ENCODE measurements at places on chromosomes 7 and 10.

- no peak for DNase-seq
Observed at GRCh38 chr10:122232769-122233168, 38.3 kb upstream of the BTBD16 start.

DNA sequence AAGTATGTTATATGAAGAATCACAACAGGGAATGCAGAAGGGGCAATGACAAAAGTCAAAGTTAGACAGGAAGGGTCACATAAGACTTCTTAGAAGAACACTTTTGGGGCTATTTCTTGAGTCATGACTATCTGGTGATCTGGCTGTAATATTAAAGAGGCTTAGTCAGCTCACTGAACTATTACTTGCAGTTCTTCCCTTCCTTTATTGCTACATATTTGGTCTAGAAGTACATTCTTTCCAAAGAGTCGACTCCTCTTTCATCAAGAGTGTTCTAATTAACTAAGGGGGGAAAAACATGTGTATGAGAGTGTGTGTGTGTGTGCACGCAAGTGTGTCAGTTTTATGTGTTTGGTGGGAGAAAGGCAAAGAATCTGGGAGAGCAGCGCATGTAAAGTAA, 247.3 kb upstream of the LRRTM3 start:
- peak; percentile 24 for DNase-seq

DNA sequence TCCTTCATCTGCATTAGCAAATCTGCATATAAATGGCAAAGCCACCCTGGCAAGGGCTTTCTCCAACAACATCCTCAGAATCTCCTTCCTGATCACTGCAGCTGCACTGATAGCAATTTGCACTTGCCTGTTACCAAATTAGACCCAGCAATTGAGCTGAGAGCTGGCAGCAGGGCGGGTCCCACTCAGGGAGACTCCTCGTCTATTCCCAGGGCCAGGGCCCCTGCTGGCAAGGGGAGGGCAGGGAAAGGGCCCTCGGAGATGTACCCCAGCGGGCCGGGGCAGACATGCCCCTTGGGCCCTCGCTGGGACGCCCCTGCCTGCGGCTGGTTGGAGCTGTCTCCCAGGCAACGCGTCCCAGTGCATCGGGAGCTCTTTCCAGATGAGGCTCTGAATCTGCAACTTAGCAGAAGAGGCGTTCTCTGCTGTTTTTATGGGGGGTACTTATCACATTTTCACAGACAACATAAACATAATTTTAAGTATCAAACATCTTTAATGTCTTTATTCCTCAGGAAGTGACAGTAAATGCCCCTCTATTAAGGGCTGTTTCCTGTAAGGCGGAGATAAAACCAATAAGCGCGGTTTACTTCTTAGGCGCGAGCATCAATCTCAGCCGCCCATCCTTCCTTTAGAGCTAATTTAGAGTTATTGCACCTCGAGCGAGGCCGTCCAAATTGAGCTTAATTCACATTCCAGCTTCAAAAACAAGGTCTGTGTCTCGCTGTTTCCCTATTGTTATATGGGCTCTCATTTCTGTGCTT, 249.0 kb upstream of the PPP2R2D start:
- no peak for DNase-seq

DNA sequence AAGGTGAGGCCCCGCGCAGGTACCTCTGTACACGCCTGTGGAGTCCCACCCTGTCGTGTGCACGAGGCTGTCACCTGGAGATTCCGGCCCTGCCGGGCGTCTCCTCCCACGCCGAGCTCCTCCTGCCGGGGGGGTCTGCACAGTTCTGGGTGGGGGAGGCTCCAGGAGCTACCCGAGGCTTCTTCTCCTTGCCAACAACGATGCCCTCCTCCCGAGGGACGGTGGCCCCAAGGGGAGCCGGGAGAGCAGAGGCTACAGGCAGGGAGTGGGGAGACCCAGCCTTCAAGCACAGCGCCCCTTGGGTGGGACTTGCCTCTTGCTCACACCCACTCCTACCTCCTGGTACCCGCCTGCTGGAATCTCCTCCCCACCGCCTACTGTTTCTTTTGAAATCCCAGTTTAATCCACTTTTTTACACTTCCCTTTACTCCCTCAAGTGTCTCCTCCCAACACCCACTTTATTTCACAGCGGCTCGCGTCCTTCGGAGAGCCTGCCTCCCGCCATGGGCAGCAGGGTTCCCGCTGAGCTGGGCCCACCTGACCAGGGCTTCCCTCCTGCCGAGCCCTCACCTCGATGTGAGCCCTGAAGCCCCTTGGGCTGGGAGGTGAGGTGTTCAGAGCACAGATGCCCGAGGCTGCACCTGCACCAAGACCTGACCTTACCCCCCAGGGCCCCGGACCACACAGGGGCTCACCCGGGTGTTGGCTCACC, 338.1 kb downstream of the DNAJB6 start:
- DNase-seq, result no peak

DNA sequence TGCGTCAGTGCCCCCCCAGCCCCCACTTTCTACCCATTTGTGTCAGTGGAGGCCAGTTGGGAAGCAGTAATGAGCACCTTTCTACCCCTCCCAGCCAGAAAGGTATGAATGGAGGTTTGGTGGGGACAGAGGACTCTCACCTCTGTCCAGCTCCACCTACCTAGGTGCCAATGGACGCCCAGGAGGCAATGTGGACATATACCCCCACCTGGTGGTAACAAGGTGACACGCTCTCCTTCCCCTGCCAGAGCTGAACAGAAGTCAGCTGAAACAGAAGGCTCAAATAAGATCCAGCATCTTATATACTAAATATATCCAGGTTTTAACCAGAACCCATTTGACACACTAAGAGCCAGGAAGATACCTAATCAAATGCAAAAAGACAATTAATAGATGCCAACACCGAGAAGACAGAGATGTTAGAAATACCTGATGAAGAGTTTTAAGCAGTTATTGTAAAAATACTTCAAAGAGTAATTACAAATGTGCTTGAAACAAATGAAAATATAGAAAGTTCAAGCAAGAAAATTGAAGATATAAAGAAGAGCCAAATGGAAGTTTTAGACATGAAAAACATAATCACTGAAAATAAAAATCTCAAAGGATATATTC, 18.4 kb upstream of the SORCS3 start:
- peak; percentile 35 for DNase-seq

- no peak for DNase-seq
Observed at GRCh38 chr7:72035266-72035665, 376.9 kb downstream of the CALN1 start.

DNA sequence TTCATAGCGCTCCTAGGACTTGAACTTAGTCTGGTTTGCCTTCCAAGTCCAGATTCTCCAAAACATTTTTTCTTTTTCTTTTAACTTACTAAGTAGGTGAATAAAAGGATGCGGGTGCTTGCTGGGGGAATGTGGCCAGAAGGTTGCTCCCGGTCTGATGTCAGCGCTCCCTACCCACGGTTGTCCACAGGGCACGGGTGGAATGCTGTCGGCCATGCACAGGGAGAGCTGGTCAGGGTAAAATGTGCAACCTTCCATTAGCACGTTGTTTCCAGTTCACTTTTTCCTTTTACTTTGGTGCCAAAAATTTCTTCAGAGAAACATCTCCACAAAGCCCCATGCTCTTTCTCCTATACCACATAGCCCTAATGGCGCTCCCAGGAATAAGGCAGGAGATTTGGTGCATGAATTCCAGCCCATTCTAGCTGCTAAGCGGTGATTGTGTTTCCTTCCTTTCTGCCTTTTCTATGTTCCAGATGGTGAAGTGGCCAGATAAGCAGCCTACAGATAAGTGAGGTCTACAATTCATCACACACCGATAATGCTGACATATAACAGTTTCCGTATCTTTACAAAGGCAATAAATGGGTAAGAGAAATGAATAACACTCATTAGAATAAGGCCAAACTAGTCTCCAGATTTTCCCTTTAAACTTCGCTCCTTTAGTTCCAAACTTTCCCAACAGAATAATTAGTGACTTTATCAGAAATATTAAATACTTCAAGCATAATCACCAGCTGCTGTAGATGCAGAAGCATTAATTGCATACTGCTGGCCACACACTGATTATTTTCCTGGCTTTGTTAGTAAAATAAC, 138.3 kb upstream of the FGFR2 start:
- no peak for DNase-seq

DNA sequence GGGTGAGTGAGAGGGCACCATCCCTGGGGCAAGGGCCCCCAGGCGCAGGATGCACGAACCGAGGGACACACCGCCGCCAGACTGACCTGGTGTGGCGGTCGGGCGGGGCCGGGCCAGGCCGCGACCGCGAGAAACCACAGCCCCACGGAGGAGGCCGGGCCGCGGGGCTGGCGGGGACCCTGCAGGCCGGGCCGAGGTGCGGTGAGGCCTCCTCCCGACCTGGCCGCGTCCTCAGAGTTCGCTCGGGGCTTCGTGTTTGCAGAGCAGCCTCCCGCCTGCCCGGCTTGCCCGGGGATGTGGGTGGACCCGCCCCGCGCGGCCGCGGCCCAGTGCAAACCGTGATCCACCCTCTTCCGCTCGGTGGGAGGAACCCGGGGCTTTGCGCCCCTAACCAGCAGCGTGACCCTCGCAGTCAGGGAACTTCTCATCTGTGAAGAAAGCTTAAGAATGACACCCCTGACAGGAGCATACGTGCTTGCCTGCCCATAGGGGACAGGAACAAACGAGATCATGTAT, 20.6 kb upstream of the HOXA13 start:
- no peak for DNase-seq

- no peak for DNase-seq
Observed at GRCh38 chr10:103703941-103704919, 151.1 kb downstream of the SH3PXD2A start.

DNA sequence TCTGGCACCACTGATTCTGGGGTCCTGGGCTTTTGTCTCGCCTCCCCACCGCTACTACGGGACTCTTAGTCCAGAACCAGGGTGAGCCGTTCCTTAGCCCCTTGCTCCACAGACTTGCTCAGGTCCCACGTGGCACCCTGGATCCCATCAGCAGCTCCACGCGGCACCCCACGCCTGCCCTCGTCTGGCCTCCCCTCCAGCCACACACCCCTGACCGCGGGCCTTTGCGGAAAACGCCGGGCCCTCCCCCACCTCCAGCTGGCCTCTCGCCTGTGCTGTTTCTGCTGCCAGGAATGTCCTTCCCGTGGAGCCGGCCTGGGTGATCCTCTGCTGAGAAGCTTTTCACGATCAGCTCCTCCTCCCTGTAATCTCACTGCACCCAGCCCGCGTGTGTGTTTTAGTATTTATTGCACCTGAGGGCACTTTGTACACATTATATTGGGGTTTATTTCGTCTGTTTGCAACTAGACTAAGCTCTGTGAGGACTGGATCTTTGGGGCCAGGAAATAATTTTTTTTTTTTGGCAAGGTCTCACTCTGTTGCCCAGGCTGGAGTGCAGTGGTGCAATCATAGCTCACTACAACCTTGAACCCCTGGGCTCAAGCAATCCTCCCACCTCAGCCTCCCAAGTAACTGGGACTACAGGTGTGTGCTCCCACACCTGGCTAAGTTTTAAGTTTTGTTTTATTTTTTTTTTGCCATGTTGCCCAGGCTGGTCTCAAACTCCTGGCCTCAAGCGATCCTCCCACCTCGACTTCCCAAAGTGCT, 10.5 kb upstream of the TTYH3 start:
- DNase-seq, result peak; percentile 61

DNA sequence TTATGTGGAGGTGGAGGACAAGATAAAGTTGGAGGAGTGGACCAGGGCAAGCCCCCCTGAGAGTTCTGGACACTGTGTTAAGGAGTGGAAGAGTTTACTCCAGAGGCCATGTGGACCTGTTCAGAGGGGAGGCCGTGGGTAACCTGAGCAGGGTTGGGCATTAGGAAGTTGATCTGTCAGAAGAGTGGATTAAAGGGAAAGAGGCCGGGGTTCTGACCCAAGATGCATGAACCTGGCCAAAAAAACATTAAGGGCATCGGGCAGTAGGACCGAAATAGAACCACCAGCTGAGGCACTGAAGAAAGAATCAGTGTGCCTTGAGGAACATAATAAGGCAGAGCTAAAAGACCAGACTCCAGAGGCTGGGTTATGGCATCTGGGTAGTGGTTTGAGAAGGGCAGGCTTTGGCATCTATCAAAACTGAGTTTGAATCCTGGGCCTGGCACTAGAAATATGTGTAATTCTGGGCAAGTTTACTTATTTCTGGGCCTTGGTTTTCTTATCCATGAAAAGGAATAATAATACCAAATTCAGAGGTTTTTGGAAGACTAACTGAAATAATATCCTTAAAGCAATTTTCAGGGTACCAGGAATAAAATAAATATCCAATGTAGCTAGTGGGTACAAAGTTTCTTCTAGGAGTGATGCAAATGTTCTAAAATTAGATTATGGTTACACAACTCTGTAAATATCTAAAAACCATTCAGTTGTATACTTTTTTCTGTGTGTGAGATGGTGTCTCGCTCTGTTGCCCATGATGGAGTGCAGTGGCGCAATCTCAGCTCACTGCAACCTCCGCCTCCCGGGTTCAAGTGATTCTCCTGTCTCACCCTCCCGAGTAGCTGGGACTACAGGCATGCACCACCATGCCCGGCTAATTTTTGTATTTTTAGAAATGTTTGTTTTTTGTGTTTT, 10.9 kb upstream of the FRAT1 start:
- no peak for DNase-seq

- DNase-seq, result no peak
Observed at GRCh38 chr10:47253030-47253637, 46.9 kb upstream of the GDF10 start.

DNA sequence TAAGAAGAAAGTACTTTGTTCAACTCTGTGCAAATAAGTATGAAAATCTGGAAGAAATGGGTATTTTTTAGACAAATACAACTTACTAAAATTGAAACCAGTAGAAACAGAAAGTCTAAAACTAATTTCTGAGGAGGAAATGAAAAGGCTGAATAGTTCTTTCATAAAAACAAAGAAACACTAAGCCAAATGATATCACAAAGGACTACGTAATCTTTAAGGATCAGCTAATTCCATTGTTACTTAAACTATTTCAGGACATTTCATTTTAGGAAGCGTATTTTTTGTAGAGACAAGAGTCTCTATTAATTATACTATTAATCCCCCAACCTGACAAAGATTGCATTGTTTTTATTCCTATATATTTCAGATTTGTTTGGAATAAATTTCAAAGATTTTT, 11.2 kb upstream of the CCSER2 start:
- no peak for DNase-seq

DNA sequence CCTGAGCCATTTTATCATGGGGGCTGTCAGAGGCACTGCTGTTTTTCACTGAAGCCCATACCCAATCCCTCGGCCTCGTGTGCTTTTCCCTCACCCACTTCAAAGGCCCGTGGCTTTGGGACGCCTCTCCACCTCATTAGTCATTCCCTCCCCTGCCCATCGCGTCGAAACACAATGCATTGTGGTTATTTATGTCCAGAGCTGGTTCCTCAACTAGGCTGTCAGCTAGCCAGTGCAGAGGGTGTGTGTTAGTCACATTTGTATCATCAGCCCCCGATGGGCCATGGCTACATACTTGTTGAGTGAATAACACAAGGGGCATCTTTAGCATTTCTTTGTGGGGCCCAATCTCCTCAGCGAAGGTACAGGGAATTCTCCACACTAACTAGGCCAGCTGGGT, 3.8 kb upstream of the CRCP start:
- DNase-seq, result peak; percentile 98

GRCh38 chr10:97711640-97712572, 1.6 kb upstream of the MARVELD1 start:
- no peak for DNase-seq

GRCh38 chr7:75870557-75871161, 8.2 kb upstream of the RHBDD2 start:
- no peak for DNase-seq

- DNase-seq, result no peak
Observed at GRCh38 chr7:117652943-117653680, 173.3 kb downstream of the CFTR start.
